ENCODE measurements at places on chromosomes 16 and 17.

- DNase-seq = peak; percentile 11
Measured at GRCh38 chr17:78661093-78661770, 84.0 kb upstream of the DNAH17 start.

GRCh38 chr17:67759355-67760171 lies 41.8 kb downstream of the NOL11 start:
- DNase-seq = no peak

DNA sequence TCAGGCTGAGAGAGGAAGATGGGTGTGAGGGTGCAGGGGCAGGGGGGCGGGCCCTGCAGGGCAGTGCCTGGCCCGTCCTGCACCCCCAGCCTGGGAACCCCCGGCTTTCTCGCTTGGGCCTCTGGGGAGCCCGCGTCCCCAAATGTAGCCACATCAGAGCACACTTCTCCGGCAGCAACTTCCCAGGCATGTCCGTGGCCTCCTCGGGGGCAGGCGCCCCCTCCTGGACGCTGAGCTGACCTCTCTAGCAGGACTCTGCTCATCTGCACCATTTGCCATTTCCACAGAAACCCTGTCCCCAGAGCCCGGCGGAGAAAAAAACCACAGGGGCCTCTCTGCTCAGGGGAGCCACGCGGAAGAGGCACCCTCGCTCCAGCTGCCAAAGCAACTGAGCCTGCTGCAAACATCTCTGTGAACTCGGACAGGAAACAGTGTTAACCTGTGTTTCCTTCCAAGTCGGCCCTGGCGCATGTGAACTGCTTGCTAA lies 63.4 kb downstream of the KLHDC4 start:
- DNase-seq = no peak

DNA sequence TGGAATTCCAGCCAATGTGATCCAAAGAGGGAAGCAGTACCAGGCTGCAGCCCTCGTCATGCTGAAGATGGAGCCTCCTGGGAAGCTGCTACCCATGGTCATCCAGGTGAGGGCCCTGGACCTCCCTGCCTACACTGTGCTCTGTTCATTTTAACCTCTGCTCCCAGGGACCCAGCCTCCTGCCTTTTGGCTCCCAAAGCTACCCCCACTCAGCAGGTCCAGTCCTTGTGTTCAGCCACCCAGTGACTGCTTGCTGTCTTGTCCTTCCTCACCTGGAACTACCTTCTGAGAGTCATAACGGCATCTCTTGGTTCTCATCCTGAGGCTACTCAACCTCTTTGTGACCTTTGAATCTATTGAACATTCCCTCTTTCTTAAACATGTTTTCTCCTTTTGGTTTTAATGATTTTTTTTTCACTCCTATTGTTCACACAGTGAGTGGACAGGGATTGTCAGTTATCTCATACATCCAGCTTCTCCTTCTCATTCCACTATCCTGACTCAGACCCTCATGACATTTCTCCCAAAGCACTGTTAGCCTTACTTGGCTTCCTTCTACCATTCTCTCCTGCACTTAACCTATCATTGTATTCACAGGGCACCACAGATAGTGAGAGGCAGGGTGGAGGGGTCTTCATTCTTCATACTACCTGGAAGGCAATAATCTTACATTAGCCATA lies 53.3 kb downstream of the GOSR1 start:
- DNase-seq = no peak

DNA sequence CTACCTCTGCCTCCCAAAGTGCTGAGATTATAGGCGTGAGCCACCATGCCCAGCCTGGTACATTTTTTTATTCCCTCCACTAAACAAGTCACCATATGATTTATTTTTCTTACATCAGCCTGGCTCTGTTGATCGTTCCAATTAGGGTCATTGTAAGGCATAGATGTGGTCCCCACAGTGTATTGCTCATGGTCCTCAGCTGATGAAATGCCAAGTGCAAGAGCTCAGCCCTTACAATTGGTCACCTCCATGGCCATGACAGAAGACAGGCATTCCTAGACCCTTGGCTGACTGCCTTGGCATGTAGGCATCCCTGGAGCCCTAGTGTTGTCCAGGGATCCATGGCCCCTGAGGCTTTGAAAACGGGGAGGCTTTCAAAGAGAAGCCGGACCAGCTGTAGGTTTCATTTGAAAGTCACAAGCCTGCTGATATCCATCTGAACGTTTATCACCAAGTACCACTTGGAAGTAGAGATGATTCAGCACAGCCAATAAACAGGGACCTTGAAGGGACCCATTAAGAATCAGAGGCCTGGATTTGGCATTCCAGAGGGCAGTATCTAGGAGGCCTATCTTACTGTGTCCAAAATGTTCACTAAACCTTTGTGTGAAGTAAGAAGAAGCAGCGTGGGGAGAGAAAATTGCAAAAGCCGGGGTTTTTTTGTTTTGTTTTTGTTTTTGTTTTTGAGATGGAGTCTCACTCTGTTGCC lies 20.6 kb upstream of the PRKCA start:
- no peak for DNase-seq

DNA sequence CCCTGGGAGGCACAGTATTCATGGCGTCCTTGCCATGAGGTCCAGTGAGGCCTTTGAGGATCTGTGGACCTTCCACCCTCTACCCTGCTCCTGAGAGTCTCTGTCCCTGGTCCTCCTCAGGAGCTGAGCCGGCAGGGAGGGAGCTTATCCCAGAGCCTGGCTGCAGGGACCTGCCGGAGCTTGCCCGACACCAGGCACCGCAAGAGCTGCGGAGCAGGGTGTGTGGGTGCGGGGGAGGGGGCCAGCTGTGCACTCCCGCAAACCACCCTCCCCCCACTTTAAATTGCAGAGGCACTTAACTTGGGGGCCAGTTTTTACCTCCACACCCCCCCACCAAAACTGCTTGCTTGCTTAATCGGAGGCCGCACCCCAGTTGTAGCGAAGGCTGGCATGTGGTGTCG lies 609 bp upstream of the ZNF750 start:
- DNase-seq = no peak

- DNase-seq = no peak
Measured at GRCh38 chr17:8004899-8005298, 2.5 kb downstream of the GUCY2D start.

DNA sequence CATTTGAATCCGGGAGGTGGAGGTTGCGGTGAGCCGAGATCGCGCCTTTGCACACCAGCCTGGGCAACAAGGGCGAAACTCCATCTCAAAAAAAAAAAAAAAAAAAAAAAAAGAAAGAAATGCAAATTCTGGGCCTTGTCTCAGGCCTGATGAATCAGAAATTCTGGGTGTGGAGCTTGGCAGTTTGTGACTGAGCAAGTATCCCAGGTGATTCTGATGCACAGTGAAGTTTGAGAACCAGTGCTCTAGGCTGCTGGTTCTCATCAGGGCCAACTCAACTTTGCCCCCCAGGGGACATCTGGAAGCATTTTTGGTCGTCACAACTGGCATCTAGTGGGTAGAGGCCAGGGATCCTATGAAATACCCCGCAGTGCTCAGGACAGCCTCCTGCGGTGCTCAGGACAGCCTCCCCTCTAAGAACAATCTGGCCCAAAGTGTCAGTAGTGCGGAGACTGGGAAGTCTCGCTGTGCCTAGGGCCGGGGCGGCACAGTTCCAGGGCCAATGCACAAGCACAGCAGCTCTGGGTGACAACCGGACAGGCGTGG lies 55.9 kb downstream of the SDK2 start:
- DNase-seq = no peak

GRCh38 chr17:22517716-22518115 lies 825.4 kb downstream of the KCNJ18 start:
- no peak for DNase-seq

GRCh38 chr17:12659500-12659899 lies 6.2 kb upstream of the MYOCD start:
- no peak for DNase-seq

- DNase-seq = no peak
Measured at GRCh38 chr16:31899505-31899904, 25.9 kb downstream of the ZNF267 start.

DNA sequence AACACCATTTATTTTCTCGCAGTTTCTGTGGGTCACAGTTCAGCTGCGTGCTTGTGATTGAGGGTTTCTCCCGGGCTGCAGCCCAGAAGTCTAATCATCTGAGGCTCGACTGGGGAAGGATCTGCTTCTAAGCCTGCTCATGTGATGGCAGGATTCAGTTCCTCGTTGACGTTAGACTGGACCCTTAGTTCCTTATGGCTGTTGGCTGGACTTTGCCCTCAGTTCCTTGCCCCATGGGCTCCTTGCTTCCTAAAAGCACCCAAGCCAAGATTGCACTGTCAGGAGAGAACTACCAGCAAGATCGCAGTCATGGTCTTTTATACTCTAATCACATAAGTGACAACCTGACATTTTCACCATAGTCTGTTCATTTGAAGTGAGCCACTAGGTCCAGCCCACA lies 250.0 kb downstream of the PRKCA start:
- no peak for DNase-seq

DNA sequence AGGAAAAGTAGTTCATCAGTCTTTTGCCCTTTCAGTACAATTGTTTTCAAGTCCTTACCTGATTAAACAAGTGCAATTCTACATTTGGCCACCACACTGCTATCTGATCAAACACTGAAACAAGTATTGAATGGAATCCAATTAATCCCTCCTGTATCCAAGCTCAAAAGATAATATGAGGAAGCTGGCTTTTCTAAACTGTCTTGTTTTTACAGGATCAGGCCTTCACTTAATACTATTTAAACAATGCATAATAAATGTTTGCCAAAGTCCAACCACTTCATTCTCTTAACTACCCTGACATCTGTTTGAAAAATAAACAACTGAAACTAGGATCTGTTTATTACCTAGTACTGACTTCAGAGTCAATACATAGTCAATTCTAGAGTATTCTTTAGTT lies 131.6 kb downstream of the MRTFB start:
- DNase-seq = no peak

GRCh38 chr16:88723911-88724310 lies 17.6 kb downstream of the CTU2 start:
- no peak for DNase-seq

DNA sequence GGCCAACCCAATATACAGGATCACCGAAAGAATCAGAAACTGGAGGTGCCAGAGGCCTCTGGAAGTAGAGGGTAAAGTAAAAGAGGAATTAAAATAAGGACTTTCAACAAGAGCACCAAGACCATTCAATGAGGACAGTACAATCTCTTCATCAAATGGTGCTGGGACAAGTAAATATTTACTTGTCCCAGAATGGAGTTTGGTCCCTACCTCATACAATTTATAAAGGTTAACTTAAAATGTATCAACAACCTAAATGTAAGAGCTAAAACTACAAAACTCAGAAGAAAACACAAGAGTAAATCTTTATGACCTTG lies 56.5 kb downstream of the USP31 start:
- no peak for DNase-seq

DNA sequence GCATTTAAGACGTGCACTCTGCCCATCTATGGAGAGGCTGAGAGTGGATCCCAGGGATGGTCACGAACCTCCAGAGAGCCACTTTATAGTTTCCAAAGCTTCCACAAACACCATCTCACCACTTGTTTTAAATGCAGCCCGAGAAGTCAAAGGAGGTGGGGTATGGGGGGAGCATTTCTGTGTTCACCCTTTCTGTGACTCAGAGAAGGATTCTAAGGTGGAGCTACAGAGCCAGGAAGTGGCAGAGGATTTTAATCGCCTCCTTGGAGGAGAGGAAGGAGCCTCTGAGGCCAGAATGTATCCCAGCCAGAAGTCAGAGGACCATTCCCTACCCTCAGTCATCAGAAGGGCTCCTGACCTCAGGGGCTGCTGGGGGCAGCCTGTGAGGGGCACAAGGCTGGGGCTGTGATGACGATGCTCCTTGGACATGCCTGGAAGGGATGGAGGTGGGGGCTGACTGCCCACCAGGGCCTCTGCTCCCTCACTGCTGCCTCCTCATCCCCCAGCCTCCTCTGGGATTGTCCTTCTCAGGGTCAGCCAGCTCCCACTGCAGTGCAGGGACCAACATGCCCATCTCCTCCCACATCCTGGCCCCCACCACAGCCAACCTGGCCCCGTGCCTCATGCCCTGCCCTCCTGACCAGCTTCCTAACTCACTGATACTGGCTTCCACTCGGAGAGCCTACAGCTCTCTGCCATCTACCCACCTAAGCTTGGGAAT lies 2.8 kb downstream of the XYLT2 start:
- DNase-seq = no peak

DNA sequence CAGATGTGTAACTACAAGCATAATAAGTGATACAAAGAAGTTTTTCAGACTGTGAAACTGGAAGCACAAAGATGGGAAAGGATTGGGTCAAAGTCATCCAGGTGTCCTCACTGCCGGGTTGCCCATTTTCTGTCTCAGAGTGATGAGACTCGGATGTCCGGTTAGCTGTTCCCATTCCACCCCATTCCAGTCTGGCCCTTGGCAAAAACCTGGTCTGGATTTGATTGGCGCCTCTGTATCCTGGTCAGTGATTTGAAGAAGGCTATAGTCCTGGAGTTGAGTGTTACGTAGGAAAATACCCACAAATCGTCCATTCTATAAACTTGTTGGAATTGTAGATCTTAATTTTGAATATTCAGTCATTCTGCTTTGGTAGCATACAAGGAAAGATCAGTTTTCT lies 19.9 kb upstream of the PHKG2 start:
- no peak for DNase-seq

DNA sequence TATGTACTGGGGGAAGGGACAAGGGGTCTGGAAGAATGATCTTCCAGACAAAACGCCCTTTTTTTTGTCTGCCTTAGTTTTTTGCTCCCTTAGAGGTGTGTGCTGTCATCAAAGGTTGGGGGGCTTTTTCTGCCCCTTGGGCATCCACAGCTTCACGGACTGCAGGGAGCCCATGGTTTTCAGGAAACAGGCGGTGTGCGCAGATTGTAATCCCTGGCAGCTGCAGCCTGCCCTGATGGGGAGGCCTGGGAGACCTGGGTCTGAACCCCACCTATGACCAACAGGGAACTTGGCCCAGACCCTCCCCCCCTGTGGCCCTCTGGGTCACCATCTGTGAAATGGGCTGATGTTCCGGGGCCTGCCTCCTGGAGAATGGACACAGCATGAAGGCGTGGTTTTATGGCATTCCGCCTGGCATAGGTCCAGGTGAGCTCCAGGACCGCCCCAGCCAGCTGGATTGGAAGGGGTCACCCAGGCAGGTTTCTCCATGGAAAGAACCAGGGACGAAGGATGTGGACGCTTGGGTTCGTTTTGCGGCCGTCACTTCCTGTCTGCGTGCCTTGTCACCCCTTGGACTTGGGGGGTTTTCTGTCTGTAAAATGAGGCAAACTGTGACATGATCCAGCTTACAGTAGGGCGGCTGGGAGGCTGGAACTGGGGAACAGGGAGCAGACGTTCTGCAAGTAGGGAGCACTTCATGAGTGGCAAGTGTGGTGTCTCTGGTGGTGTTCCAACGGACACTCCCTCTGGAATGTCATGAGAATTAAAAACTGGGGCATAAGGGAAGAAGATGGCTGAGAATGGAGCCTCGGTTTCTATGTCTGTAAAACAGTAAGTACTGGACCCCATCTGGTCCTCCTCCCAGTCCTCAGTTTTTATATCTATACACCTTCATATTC lies 1.5 kb downstream of the CPNE2 start:
- no peak for DNase-seq

DNA sequence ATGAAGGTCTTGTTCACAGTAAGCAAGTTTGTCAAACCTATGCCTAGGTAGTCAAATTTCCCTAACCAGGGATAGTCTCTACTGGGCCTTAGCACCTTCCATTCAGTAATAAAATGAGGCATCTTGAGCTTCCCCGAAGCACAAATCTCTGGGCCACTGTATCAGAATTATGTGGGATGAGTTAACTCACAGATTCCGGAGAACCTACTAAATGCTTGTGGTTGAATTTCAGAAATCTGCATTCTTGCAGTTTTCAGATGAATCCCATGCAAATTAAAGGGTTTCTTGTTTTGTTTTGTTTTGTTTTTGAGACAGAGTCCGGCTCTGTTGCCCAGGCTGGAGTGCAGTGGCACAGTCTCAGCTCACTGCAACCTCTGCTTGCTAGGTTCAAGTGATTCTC lies 478.8 kb upstream of the HSBP1 start:
- DNase-seq = no peak
